NCI-H2107 (cell line): ENCODE measurements at places on chromosomes 6 and 20.

DNA sequence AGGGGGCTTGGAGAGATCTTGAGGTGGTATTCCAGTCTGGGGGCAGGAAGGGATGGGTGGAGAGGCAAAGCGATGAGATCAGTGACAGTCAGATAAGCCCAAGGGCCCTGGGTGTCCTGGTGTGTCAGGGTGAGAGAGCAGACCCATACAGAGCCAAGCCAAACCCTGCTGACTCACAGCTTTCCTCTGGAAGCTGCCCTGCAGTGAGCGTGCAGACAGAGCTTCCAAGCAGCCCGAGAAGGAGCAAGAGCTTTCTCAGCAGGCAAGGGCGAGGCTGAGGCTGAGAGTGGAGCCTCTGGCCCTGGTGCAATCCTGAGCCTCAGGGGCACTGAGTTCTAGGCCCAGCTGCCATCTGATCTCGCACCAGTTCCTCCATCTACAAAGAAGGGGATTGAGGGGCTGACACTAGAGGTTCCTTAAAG lies 91.1 kb upstream of the HIVEP1 start:
- no peak for DNase-seq

DNA sequence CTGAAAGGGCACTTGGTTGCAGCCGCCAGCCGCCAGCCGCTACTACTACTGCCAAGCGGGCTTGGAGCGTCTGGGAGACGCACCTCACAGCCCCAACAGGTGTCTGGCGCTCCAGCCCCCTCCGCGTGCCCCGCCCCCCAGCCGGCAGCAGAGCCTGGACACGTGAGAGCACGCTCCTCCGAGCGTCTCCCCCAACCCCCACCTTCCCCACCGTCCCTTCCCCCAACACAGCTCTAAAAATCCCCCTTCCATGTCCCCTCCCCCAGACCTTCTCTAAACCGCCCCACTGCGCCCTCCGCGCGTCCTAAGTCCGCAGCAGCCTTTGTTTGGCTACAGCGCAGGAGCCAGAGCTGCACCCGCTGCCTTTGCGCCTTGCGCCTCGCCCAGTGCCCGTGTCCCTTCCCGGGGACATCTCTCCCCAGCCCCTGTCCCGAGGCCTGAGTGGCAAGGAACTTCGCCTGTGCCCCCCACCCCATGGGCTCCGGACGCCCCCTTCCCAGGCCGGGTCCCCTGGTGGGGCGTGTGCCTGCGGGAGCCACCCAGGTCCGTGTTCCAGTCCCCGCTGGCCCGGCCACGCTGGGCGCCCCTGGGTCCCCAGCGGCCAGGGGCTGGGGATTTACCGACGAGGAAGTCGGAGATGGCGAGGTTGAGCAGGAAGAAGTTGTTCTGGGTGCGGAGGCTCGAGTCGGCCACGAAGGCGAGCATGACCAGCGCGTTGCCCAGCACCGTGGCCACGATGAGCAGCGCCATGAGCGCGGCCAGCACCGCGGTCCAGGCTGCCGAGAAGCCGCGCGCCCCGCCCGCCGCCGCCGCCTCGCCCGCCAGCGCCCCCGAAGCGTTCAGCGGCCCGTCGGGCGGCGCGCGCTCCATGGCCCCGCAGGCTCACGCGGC lies 732 bp downstream of the HRH3 start:
- DNase-seq = no peak

- no peak for DNase-seq
These were observed 636.1 kb downstream of the KIF16B start for GRCh38 chr20:15937179-15937578.

GRCh38 chr20:37845241-37845681 lies 57.7 kb upstream of the VSTM2L start:
- DNase-seq = no peak

GRCh38 chr6:35154262-35154661 lies 13.1 kb upstream of the TCP11 start:
- no peak for DNase-seq

DNA sequence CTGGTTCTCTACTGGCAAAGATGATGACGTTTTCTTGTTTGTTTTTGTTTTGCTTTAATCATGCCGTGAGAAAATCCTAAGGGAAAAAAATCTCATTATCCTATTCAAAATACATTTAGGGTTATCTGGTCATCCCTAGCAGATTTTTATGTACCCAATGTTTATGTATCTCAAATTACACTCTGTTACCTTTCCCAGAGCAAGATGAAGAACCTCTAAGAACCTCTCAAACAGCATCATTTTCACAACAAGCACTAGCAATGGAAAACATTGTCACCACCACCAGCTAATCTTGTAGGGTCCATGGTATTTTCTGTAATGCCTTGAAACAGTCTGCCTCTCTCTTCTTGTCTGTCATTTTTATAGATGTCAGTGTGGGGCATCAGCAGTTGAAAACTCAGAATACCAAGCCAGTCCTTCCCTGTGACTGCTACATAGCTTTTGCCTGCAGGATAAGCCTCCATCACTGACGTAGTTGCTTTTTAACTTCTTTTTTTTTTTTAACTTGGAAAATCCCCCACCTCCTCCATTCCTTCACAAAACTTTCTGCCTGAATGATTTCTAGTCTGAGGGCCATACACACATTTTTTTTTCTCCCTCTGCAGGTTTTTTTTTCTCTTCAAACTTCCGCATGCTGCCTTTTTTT lies 2.4 kb upstream of the SNAP25 start:
- no peak for DNase-seq

DNA sequence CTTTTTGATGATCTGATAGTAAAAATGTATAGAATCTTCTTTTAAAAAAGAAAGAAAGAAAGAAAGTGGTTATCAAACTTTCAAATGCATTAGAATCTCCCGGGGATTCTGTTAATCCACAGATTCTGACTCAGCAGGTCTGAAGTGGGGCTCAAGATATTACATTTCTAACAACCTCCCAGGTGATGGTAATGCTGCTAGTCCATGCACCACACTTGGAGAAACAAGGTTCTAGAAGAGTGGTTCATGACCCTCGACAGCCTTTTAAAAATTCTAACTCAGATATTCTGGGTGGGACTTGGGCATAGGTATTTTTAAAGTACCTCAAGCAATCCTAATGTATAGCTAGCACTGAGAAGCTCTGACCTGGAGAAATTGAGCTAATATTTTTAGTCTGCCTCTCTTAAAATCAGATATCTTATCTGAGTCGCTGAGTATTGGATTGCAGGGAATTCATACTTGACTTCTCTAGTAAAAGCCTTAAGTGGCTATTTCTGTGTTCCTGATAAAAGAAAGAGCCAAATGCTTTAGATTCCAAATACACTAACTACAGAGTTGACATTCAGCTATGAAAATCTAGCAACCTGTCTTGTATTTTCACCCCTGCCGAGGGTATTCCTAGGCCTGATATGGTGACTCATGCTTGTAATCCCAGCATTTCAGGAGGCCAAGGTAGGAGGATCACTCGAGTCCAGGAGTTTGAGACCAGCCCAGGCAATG lies 252.4 kb downstream of the PHACTR1 start:
- DNase-seq = no peak

DNA sequence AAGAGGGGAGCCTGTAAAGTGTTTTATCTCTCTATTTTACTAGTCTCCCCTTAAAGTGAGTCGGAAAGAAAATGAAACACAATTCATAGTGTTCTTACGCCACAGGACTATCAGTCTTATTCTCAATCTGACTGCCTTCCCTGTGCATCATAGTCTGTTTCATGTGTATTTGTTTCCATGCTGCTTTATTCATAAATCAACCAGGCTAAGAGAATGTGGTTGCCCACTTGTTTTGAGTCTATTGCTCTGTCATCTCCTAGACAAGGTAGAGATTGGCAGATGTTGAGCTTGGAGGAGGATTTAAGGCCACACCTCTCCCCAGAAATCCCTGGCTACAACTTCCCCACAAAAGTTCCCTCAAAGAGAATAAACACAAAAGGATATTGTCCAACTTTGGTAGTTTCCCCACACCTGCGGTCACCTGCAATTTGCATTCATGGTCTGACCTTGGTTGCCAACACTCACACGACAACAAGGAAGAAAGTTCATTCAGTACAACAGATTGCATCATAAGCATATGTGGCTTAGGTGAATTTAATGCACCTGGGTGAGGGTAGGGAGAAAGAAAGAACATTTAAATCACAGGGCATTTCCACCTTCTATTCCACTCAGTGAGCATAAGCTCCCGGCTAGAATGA lies 167.1 kb upstream of the FBXL4 start:
- no peak for DNase-seq

DNA sequence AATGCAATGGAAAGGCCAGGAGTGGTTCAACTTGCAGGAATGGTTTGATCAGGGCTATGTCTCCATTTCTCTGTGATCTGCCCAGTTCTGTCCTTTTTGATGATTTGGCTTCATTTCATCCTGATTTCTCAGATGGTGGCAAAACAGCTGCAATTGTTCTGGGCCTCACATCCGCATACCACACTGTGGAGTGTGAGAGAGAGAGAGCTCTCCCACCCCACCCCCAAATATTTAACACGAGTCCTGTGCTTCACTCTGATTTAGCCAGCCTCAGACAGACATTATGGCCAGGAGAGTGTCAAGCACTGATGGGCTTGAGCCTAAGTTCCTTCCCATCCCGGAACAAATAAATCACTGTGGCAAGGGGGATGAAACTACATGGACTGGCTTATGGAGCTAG lies 284.6 kb downstream of the CDC5L start:
- no peak for DNase-seq

- no peak for DNase-seq
These were observed at the start of gene TXNDC5 for GRCh38 chr6:7910654-7911344. Gene TXNDC5, minus strand, starts transcription at chr6:7910788. Its CDS starts 12 bp downstream, at chr6:7910776.

GRCh38 chr20:11844691-11845090 lies 73.0 kb upstream of the BTBD3 start:
- DNase-seq = no peak

DNA sequence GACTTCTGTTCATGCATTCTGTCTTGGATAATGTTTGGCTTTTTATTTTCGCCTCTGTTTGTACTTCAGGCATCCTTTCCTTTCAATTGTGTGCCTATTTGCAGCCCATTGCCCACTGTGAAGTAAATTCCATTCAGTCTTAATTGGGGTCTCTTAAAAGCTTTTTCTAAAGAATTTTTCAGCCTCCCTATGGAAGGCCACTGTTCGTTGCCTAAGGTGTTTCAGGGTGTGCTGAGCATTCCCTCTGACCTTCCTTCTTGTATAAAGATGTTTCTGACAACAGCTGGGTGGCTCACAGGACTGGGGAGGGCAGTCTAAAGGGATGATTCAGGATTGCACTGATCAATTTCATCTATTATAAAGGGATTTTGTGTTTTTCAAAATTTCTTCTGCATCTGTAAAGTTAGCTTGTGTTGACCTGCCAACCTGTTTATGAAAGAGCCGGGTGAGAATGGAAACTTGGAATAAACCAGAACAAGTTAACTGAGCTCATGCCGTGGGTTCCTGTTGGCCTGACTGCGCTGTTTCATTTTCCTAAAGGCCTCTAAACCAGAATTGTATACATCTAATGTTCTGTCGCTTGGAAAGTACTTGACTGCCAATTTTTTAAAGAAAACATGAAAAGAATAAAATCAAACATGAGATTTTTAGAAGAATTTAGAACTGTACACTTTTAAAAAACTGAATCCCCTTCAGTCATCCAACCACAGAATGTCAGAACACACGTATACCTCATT lies 14.3 kb downstream of the PHACTR2 start:
- no peak for DNase-seq

- DNase-seq = no peak
These were observed 20.9 kb downstream of the DEK start for GRCh38 chr6:18243302-18243893.

GRCh38 chr6:7137335-7138045 lies 29.7 kb downstream of the RREB1 start:
- DNase-seq = no peak

- DNase-seq = no peak
These were observed 13.5 kb downstream of the DYNLRB1 start for GRCh38 chr20:34529742-34530141.

DNA sequence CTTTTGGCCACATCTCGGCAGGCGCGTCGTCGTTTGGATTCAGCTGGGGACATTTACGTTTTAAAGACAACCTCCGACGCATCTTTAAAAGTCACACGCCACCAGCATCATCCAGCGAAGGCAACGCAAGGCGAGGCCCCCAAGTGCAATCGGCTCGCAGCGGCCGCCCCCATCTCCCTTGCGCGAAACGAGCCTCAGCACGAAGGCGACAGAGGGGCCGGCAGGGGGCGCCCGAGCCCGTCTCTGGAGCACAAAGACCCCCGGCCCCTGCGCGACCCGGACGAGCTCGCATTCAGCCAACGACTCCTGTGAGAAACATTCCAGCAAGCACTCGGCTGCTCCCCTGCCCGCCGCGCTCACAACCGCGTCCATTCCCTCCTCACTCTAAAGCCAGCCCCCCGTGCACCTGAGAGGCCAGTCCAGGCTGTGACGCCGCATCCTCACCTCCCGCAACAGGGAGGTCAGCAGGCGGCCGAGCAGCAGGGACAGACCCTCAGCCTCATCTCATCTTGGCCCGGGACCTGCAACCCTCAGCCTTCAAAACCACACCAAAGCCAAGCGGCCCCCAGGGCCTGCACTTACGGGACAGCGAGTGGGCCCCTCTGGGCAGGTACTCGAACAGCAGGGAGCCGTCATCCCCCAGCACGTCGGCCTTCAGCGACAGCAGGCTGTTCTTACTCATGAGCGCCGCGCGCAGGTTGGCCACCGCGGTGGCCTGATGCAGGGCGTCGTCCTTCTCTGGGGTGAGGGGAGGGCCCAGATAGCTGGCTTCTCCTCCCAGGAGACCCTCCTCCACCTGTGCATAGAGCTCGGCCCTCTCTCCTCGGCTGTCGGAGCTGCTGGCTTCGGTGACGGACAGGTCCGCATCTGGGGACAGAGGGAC lies 35.8 kb downstream of the SLC2A4RG start:
- DNase-seq = no peak

- DNase-seq = no peak
These were observed 35.6 kb upstream of the KCNK16 start for GRCh38 chr6:39357998-39358686.

DNA sequence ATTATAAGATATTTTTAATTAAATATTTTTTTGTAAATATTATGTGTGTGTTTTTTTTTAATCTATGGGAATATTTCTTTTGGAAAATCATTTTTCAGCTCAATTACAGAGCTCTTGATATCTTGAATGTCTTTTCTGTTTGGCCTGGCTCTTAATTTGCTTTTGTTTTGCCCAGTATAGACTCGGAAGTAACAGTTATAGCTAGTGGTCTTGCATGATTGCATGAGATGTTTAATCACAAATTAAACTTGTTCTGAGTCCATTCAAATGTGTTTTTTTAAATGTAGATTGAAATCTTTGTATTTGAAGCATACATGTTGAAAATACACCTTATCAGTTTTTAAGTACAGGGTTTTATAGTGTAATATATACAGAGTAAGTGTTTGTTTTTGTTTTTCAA lies 2.6 kb downstream of the ID4 start:
- no peak for DNase-seq

GRCh38 chr6:42017021-42017643 lies 33.2 kb upstream of the TAF8 start:
- DNase-seq = no peak

GRCh38 chr6:122947355-122947754 lies 48.7 kb upstream of the CLVS2 start:
- DNase-seq = no peak
